Ascending aorta (tissue), 2 donors: ENCODE measurements at places on chromosomes 5 and 9. TPM values are rescaled to one million over a fixed set of nuclear protein-coding genes. Genes with fewer than 3 reads are reported as not detected.

ADAMTS13 gene
- 3.5 TPM for total RNA-seq

SLC36A3 gene
- not detected for total RNA-seq

OR1L4 gene
- total RNA-seq: not detected

CER1 gene
- not detected for total RNA-seq

BICD2 gene
- total RNA-seq: 29.1 TPM

FBN2 gene
- total RNA-seq: 0.11 TPM

KIF4B gene
- not detected for total RNA-seq

TMEM245 gene
- total RNA-seq: 49.7 TPM

PCDHB16 gene
- total RNA-seq: 18.3 TPM

DPYSL3 gene
- total RNA-seq: 110 TPM

NIPAL4 gene
- total RNA-seq: not detected

CEMIP2 gene
- 34.4 TPM for total RNA-seq

ASPN gene
- total RNA-seq: 43.5 TPM

CAPSL gene
- not detected for total RNA-seq
